NCI-H1694 (cell line): ENCODE measurements at places on chromosomes 7 and 10.

GRCh38 chr10:128098631-128099030 lies 27.6 kb downstream of the MKI67 start:
- no peak for DNase-seq

DNA sequence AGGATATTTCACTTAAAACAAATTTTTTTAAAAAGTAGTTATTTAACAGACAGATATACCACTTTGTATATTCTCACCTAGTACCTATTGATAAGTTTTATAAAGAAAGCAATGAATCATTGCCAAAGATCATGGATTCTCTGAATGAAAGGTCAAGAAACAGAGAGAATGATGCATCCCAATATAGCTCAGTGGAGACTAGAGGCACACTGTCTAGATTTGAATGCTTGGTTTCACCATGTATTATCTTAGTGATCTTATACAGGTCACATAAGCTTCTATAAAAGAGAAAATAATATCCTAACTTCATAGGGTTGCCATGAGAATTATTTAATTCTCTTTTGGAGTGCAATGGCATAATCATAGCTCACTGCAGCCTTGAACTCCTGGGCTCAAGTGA lies 87.0 kb upstream of the LRRN3 start:
- DNase-seq, result no peak

- DNase-seq, result no peak
Observed at GRCh38 chr10:94997741-94998174, 59.3 kb downstream of the CYP2C9 start.

- DNase-seq, result no peak
Observed at GRCh38 chr10:77138541-77138940, 499.1 kb downstream of the KCNMA1 start.

GRCh38 chr10:71852355-71852937 lies 1.4 kb upstream of the PSAP start:
- DNase-seq, result no peak
